ENCODE measurements at places on chromosomes 1 and 21. TPM values are rescaled to one million over a fixed set of nuclear protein-coding genes. Genes with fewer than 3 reads are reported as not detected.

DNA sequence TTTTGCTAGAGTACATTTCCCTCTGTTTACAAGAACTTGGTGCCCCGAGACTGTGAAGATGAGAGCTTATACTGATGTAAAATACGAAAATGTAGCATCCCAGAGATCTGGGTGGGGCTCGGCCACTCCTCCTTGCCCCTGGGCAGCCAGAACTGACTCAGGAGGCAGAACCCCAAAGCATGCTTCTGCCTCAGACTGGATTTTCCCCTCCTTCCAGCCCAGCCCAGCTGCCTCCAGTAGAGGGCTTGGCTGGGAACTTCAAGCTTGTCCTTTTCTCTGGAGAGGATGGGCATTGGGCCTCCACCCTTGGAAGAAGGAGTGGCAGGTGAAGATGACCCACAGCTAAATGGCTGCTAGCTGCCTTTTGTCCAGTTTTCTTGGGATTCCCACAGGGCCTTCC, 24.3 kb upstream of the BTG2 start:
- DNase-seq: peak; percentile 59
- H3K27ac ChIP-seq: no peak overlapping the region
- H3K27me3 ChIP-seq: no peaks in the 10 kb centered on the region
- no peak overlapping the region for H3K4me3 ChIP-seq

DNA sequence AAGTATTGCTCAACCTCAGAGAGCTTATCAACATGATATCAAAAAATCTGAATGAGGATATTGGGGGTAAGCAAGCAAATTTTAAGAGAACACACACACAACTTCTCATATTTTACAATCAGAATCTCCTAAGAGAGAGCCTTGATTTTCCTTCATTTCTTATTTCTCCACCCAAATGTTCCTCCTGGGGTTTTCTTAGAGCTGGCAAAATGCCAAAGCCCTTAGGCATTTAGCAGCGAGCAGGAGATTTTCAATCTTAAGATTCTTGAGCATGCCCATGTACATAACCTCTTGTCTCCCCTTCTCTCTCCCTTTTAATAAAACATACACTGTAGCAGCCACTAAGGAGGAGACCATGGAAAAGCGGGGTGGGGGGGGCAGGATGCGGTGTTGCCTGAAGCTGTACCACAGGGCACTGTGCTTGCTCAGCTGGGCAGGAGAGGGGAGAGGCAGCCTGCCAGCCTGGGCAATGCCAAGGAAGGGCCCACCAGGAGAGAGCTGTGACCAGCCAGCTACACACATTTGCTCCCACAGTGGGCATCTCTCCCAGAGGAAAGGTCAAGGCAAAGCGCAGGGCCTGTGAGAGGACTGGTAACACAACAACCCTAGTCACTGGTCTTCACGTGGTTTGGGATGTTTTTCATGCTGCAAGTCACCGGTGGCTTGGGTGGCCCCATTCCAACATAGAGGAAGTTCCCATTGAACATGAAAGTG, 4.3 kb downstream of the BRINP2 start:
- no peak overlapping the region for H3K4me3 ChIP-seq
- no peaks in the 10 kb centered on the region for H3K36me3 ChIP-seq
- H3K27ac ChIP-seq: no peak overlapping the region
- no peak for DNase-seq
- no peaks in the 10 kb centered on the region for H3K27me3 ChIP-seq
- no peaks in the 10 kb centered on the region for H3K4me1 ChIP-seq

DNA sequence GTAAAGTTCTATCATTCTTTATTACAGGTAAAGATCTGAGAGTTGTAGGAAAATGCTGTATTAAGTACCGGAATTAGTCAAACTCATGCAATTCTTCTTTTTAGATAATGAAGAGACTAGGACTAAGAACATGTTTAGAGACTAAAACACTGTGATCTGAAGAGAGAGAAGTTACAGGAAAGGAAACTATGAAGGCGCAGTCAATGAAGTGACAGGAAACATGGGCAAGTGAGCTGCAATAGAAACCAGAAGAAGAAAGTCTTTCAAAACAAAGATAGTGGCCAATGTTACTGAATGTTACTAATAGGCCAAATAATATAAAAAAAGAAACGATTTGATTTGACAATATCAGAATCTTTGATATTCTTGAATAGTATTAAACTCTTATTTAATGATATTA, 659.4 kb upstream of the RGS18 start:
- H3K4me3 ChIP-seq: no peak overlapping the region
- no peak for DNase-seq
- no peaks in the 10 kb centered on the region for H3K27me3 ChIP-seq
- no peak overlapping the region for H3K27ac ChIP-seq
- no peaks in the 10 kb centered on the region for H3K36me3 ChIP-seq

DNA sequence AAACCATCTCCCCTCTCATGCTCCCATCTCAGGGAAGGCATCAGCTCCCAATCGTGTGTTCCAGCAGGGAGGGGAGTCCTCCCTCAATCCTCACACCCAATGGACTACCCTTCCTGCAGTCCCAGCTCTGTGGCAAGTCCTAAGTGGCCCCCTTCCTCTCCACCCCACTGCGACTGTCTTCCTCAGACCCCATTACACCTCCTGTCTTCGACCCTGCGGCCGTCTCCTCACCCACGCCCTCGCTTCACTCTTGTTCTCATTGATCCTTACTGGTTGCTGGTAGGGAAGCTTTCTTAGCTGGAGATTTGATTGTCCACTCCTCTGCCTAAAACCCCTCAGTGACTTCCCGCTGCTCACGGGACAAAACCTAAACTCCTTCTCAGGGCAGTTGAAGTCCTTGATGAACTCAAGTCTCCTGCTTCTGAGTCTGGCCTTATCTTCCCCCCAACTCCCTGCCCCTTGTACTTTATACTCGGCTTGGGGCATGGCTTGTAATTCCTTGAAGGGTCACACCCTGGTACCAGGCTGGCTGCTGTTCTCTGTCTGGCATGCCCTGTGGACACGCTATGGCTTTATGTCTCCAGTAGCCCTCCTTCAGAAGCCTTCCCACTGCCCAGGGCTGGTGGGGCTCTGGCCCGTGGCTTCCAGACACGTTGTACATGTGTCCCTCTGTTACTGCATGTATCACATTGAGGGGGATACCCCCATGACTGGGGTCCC, 2.3 kb upstream of the EPS8L3 start:
- H3K4me3 ChIP-seq: no peak overlapping the region
- H3K36me3 ChIP-seq: no peaks in the 10 kb centered on the region
- peak; percentile 54 for DNase-seq
- H3K27ac ChIP-seq: no peak overlapping the region

- DNase-seq: no peak
- no peaks in the 10 kb centered on the region for H3K36me3 ChIP-seq
These were observed 262.3 kb downstream of the FAF1 start for GRCh38 chr1:50697440-50698421.

Gene CFAP45
- not detected for total RNA-seq

Measured in ascending aorta (tissue), 2 donors.